ENCODE measurements at places on chromosomes 5 and 9.

DNA sequence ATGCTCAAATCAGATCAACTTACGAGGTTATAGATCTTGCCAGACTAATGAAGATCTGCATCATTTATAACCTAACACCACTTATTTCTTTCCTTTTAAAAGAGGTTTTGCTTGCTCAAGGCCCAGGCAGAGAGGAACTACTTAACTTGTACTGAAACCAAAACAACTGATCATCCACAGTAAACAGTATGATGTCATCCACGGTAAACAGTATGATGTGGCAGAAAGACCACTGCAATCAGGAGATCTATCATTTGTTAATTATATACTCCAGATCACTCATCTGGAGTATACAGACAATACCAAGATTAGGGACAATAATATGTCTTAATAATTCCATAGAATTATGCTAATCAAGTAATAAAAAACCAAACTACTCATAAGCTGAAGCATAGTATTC lies 116.8 kb downstream of the ADAMTS6 start:
- no peak for DNase-seq

DNA sequence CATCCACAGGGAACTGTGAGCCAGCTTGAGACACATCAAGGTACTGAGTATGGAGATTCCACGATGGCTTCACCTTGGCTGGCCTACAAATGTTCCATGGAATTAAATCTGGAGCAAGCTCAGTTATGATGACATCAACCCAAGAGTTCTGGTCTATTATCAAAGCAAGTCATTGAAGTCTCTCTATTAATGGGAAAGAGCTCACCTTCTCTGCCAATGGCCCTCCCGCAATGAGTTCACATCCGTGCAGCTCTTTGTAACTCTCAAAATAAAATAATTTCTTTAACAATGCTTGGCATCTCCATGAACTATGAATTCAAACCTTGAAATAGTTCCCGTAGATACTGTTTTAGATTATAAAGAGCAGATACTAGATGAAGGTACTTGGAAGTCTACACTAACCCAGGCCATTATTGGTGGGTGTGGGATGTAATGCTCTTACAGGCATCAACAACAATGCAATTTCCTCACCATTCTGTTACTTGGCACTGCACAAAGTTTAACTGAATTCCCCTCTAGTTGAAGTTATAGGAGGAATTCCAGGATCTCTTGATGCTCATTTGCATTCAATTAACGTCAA lies 55.4 kb downstream of the ZNF474 start:
- no peak for DNase-seq

DNA sequence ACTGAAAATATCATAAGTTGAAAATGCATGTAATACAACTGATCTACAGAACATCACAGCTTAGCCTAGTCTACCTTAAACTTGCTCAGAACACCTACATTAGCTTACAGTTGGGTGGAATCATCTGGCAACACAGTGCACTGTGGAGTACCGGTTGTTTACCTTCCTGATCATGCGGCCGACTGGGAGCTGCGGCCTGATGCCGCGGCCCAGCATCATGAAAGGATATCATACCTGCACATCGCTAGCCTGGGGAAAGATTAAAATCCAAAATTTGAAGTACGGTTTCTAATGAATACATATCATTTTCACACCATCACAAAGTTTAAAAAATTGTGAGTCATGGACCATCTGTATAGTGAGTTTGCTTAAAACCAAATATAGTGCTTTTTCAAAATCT lies 1.8 kb downstream of the HACD4 start:
- DNase-seq = no peak

- DNase-seq = no peak
Observed at GRCh38 chr9:4068914-4069313, 231.0 kb downstream of the GLIS3 start.

GRCh38 chr9:89444925-89445765 lies 52.8 kb downstream of the SEMA4D start:
- no peak for DNase-seq

DNA sequence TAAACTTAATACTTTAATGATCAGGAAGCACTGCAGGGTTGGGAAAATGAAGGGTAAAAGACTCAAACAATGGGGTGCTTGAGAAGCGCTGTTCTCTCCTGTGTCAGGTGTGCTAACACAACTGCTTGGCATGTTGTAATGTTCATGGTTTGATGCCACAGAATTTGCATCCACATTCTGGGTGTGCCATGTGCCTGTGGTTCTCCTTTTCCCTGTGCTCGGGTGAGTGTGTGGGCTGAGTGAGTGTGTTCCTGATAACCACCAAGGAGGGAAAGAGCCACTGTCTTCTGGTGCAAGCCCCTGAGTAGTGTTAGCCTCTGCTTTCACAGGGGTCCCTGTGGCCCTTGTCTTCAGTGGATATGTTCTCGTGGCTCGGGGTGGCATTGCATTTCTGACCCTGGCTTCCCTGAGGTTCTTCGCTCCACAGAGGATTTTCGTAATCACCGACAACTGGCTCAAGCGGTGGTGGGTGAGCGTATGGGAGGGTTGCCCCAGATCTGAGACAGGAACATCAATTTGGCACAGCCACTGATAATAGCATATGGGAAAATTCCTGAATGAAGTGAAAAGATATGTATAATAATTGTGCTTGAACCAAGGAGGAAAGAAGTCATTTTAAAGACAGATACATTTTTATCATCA lies 102.0 kb downstream of the MVB12B start:
- DNase-seq = no peak

- DNase-seq = no peak
Observed at GRCh38 chr9:124038790-124039633, 27.4 kb downstream of the LHX2 start.

- DNase-seq = no peak
Observed at GRCh38 chr9:217950-218349, 3.3 kb downstream of the DOCK8 start.

DNA sequence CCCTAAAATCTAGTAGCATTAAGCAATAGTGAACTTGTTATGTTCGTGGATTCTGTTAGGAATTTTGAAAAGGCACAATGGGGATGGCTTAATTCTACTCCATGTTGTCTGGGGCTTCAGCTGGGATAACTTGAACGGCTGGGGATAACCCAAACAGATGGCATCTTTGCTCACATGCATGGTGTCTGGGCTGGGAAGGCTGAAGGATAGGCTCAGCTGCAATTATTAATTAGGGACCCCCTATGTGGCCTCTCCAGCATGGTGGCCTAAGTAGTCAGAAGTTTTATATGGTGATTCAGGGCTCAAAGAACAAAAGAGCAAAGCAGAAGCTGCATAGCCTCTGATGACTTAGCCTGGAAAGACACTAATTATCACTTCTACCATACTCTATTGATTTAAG lies 551.1 kb downstream of the PSAT1 start:
- DNase-seq = no peak

GRCh38 chr9:135476561-135477355 lies 2.8 kb upstream of the PPP1R26 start:
- no peak for DNase-seq

- DNase-seq = no peak
Observed at GRCh38 chr9:20611691-20612287, 10.5 kb downstream of the MLLT3 start.

GRCh38 chr9:19934301-19934871 lies 145.5 kb upstream of the SLC24A2 start:
- no peak for DNase-seq

DNA sequence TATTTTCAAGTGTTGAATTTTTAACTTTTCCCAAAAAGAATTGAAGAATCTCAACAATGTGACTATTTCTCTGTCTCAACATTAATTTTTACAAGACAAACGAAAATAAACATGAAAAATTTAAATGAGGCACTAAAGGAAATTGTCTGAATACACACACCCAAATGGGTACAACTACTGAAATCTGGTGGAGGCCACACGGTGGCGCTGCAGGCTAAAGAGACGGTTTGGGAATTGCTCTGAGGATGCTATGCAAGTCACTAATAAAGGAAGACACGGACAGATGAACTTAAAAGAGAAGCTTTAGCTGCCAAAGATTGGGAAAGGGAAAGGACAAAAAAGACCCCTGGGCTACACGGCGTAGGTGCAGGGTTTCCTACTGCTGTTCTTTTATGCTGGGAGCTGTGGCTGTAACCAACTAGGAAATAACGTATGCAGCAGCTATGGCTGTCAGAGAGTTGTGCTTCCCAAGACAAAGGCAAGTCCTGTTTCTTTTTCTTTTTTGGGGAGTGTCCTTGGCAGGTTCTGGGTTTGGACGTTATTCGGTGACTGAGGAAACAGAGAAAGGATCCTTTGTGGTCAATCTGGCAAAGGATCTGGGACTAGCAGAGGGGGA lies at the start of gene PCDHB10:
PCDHB10 (plus strand) TSS at position 244 of the 616 bp plus-strand sequence; CDS start at position 444, 200 bp downstream.
- DNase-seq = no peak

GRCh38 chr5:138725818-138726416 lies 27.3 kb upstream of the CTNNA1 start:
- DNase-seq = no peak

DNA sequence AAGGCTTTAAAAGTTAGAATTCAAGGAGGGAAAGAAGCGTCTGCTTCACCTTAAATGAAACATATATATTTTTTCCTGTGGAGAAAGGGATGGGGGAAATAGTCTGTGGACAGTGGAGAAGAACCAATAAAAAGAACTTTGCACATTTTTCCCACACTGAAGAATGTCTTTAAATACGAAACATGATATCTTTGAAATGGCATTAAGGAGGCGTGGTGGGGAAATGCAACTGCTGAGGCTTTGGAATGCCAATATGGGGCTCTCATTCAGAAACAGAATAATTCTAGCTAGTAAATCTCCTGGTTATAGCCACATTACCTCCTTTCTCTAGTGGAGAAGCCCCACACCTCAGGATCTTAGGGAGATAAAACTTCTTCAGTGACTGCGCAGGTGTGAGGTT lies 46.8 kb downstream of the TNC start:
- no peak for DNase-seq

- no peak for DNase-seq
Observed at GRCh38 chr9:7148243-7148765, 390.5 kb downstream of the KDM4C start.

DNA sequence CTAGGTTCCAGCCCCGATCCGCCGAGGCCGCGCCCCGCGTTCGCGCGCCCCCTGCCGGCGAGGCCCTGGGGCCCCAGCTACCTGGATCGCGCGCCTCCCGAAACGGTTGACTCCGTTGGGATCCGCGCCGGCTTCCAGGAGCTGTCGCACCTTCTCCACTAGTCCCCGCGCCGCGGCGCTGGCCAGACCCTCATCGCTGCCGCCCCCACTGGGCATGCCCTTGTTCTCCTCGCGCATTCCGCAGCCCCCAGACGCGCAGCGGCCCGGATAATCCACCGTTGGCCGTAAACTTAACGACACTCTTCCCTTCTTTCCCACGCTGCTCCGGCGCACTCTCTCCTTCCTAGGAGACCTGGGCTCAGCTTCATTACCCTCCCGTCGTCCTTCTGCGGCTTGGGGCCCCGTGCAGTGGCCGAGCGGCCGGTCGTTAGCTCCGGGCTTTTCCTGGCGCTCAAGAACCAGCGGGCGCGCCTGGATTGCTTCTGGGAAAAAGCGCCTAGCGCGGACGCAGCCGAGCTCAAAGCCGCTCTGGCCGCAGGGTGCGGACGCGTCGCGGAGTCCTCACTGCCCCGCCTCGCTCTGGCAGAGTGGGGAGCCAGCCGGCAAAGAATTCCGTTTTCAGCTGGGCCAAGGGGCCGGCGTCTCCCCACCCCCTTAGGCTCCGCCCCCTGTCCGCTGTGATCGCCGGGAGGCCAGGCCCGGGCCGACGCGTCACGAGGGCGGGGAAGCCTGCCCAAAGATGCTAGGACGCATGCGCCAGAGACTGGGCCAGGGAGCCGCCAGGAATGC lies at the start of gene CDKN2B:
CDKN2B (minus strand) TSS at position 589 of the 789 bp plus-strand sequence; CDS start at position 237, 352 bp downstream.
- DNase-seq = peak; percentile 93

GRCh38 chr5:6084376-6084775 lies 294.0 kb downstream of the MED10 start:
- DNase-seq = no peak

Measured in progenitor cell of endocrine pancreas (in vitro differentiated cells).